ENCODE measurements at places on chromosomes 3 and 15.

- DNase-seq = peak; percentile 54
Measured at GRCh38 chr3:146156095-146156494, 4.9 kb downstream of the PLOD2 start.

- DNase-seq = no peak
Measured at GRCh38 chr15:63341898-63342297, 39.7 kb downstream of the CA12 start.

- no peak for DNase-seq
Measured at GRCh38 chr15:74168711-74169126, 4.8 kb upstream of the ISLR start.

DNA sequence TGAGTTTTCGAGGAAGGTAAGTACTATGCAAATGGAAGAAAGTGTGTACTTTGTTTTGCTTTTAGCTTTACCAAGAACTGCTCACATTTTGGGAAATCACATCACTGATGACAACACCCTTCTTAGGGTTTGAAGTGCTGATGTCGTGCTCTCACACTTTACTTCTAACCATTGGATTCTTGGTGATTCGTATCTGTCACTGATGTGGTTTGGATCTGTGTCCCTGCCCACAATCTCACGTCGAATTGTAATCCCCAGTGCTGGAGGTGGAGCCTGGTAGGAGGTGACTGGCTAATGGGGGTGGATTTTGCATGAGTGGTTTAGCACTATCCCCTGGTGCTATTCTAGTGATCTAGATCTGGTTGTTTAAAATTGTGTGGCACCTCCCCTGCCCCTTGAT, 75.4 kb upstream of the RGMA start:
- no peak for DNase-seq

DNA sequence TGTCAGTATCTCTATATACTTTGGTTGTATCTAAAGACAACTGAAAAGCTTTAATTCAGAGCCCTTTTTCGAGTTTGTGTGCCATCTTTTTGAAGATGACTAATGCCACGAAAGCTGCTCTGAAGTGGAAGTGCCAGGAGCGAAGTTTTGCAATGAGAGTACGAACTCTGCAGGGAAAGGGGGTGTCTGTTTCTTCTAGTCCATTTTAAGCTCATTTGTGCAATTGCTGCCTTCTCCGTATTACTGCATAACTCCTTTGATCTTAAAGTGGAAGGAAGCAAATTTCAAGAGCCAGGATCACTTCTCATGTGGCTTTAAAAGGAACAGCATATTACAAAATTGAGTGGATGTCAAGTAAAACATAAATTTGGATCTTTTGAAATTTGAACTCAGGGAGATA, 245.3 kb downstream of the FEZF2 start:
- DNase-seq = no peak

DNA sequence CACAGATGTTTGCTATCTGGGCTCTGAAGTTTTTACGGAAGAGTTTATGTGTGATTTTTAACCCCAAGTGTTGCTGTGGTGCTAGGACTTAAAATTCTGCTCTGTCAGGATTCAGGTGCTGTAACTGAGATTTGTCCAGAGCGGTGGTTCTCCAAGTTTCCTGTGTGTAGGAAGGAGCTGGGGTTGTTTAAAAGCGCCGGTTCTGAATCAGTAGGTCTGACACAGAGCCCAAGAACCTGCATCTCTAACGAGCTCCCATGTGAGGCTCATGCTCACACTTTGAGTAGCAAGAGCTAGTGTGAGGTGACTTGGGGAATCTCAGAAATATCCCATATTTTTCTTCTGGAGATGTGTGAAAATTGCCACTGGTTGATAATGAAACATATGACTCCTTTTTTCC, 325.5 kb downstream of the SATB1 start:
- no peak for DNase-seq

- no peak for DNase-seq
Measured at GRCh38 chr15:50082066-50082465, 37.0 kb downstream of the ATP8B4 start.

DNA sequence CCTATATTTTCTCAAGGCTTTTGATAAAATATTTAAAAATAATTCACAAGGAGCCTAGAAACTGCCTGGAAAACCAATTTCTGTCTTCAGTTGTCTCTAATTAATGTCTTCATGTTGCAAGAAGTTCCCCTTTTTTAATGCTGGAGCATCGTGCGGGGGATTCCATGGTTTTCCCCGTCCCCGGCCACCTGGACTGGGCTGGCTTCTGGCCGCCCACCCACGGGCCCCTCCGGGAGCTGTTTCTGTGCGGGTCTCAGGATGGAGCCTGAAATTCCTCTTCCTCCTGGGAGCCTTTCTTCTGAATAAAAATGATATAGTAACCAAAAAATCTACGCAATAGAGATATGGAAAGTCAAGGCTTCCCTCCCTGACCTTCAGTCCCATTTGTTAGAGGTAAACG, 8.1 kb upstream of the LRRK1 start:
- no peak for DNase-seq

- no peak for DNase-seq
Measured at GRCh38 chr3:16173283-16174025, 1.0 kb upstream of the GALNT15 start.

DNA sequence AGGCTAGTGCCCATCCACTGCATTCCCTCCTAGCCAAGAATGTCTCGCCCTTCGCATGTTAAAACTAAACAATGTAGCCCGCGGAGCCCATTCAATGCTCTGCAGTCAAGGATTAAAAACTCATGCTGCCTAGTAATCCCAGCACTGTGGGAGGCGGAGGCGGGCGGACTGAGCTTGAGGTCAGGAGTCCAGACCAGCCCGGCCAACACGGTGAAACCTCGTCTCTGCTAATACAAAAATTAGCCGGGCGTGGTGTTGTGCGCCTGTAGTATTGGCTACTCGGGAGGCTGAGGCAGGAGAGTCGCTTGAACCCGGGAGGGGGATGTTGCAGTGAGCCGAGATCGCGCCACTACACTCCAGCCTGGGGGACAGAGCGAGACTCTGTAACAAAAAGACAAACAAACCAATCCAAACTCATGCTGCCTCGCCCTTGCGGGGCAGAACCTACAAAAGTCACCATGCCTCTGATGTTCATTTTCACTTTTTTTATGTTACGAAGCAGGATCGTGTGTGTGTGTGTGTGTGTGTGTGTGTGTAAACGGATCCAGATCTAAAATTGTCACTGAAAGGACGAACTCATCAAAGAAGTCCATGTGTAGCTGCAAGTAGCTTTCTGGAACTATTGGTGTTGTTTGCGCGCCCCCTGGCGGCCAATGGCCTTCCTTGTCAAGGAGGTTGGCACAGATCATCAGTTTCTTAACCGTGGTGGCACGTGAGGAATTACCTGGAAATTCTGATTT, 54.8 kb upstream of the SPESP1 start:
- DNase-seq = peak; percentile 39

- no peak for DNase-seq
Measured at GRCh38 chr3:123791898-123792297, 92.2 kb downstream of the MYLK start.

DNA sequence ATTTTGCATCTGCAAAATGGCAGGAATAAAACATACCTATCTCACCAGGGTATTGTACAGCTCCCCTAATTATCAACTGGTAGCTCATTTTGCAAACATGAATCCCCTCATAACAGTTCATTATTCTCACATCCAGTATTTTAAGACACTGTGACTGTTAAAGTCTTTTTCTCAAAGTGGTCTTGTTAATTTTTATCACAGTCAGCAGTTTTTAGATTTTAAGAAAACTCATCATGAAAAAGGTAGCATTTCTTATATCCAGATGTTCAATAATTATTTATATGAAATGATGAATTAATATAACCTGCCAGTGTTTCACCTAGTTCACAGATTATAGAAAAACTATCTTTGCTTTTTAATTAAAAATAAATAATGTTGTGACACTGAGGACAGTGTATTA, 354.9 kb upstream of the ARL6 start:
- DNase-seq = no peak

DNA sequence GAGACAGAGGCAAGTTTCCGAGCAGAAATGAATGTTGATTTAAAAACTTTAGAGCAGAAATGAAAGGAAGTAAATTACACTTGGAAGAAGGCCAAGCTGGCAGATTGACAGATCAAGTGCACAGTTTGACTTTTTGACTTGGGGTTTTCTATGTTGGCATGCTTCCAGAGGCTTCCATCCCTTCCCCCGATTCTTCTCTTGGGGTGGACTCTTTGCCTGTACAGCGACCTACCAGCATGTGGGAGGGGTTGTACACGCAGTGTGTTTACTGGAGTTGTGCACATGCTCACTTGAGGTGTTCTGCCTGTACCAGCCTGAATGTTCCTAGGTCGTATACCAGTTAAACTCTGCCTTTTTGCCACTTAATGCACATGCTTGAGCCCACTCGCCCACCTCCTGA, 701.5 kb upstream of the GBE1 start:
- DNase-seq = no peak

- no peak for DNase-seq
Measured at GRCh38 chr3:65833761-65834505, 204.8 kb downstream of the MAGI1 start.

DNA sequence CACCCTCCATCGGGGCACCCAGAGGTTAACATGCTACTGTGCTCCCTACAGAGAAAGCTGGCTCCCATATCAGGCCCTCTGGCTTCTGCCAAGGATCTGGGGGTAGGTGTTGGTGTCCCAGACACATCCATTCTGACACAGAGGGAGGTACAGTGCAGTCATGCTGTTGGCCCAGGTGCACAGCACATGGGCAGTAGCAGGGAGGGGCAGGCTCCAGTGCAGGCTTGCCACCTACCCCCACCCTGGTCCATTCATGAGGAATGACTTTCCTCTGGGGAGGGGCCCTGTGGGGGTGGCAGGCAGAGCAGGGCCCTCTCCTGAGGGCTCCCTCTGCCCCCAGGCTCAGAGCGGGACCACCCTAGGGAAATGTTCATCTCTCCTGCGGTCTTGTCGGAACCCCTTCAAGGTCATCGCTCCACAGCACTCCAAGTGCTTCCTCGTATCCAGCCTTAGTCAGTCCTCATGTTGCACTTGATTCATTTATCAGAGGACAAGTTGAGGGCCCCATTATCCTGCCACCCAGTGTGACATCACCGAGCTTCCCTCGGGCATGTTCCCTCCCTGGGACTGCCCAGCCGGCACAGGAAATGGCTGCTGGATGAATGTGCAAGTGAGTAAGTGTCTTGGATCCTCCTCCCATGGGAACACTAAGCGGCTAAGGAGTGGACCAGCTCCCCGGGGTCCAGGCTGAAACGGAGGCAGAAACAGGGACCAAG, 10.0 kb downstream of the DUSP7 start:
- DNase-seq = no peak

- DNase-seq = no peak
Measured at GRCh38 chr15:73936181-73936580, 9.9 kb downstream of the LOXL1 start.

DNA sequence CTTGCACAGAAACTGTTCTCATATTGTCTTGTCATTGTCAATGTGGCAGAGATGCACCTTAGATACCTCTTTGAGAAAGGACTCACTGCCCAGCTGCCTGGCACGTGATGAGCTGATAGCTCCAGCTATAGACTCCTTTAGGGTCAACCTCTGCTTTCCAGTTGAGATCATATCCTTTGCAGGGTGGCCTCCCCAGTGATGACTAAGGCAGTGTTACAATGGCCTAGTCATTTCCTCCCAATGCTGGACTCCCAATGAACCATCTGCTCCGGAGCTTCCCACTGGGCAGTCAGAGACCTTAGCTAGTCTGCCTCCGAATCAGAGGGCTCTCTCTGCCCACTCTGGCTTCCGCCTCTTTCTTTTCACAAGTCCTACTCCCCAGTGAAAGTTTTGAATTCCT, 79.5 kb downstream of the CHRD start:
- DNase-seq = no peak

GRCh38 chr3:151871639-151872468, 1.6 kb upstream of the SUCNR1 start:
- no peak for DNase-seq

GRCh38 chr15:99442252-99442897, 123.4 kb upstream of the MEF2A start:
- DNase-seq = no peak

GRCh38 chr3:181564222-181564621, 147.5 kb upstream of the SOX2 start:
- no peak for DNase-seq

DNA sequence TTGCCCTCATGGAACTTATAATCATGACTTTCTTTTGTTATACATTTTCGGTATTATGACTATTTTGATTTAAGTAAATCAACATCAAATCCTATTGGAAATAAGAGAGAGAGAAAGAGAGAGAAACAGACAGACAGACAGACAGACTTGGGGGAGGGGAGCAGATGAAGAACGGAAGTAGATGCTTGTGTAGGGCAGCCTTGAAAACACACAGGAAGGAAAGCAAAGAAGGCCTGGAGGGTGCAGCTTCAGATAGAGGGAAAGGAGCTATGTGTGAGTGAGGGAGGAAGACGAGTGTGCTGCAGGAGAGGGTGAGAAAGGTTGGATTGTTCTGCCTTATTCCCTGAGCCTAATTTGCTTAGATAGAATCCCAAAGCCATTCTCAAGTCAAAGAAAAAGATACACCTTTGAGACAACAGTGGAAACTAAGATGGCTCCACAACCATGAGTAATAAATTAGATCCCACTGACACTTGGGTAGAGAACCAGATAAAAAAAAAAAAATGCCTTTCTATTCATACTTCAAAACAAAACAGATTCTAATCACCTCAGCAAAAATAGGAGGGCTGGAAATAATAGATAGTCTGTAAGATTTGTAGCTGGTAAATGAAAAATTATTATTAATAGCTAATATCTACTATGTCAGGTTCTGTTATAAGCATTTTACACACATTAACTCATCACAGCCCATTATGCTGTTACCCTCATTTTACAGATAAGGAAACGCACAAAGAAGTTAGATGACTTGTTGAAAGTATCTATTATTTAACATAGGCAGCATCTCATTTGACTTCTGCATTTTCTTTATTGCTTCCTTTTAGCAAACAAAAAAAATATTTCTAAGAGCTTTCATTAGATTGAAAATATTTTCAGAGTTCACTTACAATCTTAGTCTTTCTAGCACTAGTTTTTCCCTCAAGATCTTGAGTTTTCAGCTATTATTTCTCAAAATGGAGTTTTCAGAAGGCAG, 214.1 kb downstream of the TNIK start:
- no peak for DNase-seq

DNA sequence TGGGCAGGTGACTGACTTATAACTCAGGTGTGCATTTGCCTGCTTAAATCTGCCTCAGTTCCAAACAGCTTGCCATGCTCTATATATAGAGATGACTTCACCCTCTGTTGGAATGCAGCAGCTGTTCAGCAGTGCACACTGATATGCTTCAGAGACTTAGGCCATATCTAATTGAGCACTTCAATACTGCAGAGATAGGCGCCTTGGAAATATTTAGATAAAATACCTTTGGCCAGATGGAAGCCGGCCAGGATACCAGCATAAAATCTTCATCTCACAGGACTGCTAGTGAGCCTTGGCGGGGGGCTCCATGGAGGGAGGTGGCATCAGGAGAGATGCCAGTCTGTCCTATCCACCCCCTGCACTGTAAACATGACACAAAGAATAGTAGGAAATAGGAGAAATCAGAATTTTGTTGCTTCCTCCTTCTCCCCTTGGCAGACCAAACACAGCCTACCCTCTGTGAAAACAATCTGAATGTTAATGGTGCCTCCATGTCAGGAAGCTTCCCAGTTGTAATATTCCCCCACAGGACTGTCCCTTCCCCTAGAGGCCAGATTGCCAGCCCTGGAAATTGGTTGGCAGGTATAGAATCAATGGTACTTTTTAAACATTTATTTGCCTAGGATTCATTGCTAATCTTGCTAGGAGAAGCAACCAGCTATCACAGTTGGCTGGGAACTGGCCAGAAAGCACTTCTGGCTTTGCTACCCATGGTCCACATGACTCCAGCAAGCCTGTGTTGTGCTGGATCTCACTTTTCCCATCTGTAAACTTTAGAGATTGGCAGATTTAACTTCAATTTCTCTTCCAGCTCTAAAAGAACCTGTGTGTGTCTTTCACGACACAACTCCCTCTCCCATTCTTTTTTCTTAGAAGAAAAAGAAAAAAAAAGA, 215.5 kb upstream of the KCNMB2 start:
- DNase-seq = peak; percentile 88
